A549 (cell line): ENCODE measurements at places on chromosomes 2 and 18.

DNA sequence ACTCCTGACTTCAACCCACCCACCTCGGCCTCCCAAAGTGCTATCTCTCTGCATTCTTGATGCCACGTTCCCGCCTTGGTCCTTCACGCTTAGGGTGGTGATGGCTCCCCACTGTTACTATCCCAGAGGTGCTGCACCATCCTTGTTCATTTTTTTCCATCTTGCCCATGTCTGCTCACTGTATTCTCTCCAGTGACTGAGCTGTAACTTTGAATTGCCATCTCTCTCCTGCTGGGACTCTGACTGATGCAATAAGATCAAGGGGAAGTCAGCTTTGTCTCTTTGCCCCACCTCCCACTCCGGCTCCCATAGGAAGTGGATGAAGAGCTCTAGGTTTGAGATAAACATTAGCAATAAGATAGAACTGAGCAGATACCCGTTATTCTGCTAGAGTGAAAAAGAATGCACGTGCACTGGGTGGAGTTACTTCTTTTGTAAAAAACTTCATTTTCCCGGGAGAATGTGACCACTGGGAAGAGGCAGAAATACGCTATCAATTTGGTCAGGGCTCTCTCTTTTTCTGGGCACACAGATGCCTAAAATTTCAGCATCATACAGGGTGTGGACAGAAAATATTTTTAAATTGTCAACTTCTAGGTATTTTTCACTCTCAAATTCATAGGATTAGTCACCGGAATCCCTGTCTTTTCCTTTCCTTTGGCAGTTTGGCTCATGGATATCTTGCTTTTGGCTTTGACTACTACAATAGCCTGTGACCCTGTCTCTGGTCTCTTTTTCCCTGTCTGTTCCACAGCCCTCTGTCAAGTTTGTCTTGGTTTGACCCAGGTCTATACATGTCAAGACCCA is 105.4 kb downstream of the POLR1A start:
- DNase-seq = no peak

DNA sequence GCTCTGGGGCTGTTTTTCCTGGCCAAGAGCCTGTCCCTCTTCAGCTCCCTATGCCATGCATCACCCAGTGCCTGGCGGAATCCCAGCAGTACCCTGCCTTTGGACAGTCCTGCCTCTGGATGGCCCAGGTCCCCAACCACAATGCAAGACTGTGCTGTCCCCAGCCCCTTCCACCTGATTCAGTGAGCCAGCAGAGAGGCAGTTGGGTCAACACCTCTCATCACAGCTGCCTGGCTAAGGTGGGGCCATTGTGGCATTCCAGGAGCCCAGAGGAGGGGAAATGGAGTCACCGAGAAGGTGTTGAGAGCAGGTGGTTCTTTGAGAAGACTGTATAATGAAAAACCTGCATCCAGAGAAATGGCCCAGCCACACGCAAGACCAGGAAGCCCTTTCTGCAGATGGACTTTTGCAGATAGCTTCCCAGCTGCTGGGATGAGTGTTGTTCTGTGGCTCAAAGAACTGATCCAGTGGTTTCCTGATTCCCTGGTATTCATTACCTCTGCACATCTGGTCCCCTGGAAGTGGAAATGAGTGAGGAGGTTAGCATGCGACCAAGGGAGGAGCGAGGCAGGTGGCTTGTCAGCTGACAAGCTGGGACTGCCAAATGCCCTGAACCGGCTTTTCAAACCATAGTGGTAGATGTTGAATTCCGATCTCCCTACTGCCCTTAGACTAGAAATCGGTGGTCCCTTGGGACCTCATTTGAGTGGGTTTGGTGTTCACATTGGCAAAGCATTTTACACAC is 1.7 kb upstream of the ASPRV1 start:
- no peak for DNase-seq

DNA sequence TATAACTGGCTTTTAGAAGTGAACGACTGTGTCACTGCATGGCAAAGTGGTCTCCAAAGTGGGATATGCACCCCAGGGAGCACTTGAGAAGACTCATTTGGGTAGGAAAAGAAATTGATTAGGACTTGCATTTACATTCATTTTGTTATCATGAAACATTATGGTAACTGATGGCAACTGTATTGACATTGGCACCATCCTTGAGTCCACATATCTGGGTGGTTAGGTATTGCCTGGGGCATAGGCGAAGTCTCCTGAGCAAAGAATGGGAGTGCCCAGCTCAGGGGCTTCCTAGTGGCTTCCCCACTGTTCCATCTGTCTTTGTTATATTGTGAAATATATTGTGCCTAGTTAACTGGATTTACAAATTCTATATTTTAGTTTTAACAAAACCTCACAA is 29.2 kb downstream of the SPATS2L start:
- peak; percentile 11 for DNase-seq

DNA sequence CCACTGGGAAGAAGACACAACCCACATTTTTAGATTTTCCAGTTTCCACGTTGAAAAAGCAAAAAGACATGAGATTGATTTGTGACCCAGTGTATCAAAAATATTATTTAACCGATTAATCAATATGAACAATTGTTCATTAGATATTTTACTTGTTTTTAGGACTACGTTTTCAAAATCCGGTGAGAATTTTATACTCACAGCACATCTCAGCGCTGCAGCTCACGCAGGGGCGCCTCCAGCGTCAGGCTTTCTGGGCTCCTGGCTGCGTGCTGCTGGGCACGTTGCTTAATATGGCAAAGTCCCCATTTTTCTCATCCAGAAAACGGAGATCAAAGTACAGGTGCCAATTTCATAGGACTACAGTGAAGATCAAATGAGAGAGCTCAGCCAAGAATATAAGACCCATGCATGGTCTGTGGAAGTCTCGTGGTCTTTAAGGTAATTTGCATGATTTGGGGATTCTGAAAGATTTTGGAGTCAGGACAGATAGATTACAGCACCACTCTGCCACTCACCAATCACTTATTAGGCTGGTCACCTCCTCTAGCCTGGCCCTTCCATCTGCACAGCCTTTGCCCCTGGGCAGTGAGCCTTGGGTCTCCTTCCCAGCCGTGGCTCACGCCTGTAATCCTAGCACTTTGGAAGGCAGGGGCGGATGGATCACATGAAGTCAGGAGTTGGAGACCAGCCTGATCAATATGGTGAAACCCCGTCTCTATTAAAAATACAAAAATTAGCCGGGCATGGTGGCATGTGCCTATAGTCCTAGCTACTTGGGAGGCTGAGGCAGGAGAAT is 36.2 kb downstream of the PTPN18 start:
- no peak for DNase-seq

- no peak for DNase-seq
Measured at GRCh38 chr18:11309172-11309571, 159.8 kb upstream of the PIEZO2 start.

DNA sequence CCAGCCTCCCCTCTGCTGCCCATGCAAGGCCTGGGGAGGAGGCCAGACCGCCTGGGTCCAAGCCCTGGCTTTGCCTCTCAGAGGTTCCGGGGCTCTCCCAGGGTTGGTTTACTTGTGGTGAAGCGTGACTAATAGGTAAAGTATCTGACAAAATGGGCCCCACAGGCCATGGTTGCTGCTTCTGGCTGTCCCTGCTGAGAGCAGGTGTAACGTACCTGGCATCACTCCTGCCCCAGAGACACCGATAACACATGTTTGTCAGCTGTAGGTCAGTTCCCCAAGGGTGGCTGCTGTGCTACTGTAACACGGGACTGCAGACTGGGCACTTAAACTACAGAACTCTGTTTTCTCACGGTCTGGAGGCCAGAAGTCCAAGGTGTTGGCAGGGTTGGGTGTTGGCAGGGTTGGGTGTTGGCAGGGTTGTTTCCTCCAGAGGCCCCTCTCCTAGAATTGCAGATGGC is 34.1 kb downstream of the ODC1 start:
- no peak for DNase-seq

- no peak for DNase-seq
Measured at GRCh38 chr2:611519-611918, 65.7 kb downstream of the TMEM18 start.

DNA sequence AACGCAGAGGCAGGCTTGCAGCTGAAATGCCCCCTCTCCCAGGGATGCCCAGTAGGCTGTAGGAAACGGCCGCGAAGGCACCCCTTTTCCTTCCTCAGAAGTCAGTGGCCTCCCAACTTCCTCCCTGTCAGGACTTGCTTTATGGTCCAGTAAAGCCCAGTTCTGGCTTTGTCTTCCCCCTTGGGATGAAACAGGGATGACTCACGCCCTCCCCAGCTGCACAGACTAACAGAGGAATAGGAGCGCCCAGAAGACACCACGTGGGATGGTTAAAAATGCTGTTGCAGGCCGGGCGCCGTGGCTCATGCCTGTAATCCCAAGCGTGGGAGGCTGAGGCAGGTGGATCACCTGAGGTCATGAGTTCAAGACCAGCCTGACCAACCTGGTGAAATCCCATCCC is 6.9 kb downstream of the CREG2 start:
- no peak for DNase-seq

DNA sequence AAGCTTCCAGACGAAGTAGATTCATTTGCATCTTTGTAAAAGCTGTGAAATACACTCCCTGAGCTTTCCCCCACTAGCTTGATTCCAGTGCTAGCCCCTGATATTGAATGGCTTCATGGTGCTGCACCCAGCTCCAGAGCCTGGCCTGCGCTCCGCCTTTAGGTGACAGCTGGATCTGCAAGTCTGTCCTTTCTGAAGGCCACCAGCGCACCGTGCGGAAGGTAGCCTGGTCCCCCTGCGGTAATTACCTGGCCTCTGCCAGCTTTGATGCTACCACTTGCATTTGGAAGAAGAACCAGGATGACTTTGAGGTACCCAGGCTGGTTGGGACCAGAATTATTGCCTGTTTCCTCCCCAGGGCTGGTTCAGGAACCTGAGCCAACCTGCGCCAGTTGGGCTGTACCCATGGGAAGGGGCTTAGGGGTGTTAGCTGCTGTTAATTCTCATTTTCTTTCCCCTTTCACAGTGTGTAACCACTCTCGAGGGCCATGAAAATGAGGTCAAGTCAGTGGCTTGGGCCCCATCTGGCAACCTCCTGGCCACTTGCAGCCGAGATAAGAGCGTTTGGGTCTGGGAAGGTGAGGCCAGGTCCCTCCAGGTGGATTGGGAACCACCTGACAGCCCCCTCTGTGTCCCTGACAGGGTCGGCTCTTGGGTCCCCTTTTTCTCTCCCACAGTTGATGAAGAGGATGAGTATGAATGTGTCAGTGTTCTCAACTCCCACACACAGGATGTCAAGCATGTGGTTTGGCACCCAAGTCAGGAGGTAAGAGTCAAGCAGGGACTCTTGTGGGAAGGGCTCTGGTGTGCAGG is 1.3 kb downstream of the CIAO1 start:
- DNase-seq = peak; percentile 66

- DNase-seq = no peak
Measured at GRCh38 chr18:21864386-21864785, 123.8 kb downstream of the MIB1 start.

DNA sequence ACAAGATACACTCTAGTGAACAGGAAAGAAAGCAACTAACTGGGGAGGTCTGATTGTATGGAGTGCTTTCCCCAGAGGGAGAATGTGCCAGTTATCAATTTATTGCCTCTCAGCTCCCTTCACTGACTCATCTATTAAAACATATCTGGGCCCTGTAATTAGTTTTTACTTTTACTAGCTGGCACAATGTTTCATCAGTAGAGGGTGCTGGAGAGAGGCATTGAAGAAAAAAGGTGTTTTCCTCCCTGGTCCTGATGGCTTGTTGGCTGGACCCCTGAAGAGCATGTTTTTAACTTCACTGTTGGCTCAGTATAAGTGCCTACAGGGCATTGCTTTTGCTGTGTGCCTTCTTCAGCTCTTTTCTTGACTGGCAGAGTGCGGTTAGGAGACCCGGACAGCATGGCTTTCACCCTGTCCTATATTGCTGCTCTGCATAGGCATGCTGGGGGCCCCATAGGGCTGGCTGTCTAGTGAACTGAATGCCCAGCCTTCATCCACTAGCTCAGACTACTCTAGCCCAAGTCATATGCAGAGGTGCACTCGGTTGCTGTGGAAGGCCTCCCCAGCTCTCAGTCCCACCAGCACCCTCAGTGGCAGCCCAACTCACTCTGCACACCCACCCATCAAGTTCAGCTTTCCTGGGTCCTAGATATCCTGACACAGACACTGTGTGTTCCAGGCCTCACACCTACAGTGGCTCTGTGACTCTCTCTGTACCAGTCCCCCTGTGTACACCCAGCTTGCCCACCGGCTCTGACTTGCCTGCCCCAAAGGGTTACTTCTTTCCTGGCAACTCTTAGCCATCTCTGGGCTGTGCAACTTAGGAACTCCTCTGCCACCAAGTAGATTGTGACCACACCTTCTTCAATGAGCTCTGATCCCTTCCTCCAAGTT is 62.3 kb upstream of the ACYP2 start:
- DNase-seq = no peak

- no peak for DNase-seq
Measured at GRCh38 chr2:63789338-63790020, 52.2 kb upstream of the UGP2 start.

DNA sequence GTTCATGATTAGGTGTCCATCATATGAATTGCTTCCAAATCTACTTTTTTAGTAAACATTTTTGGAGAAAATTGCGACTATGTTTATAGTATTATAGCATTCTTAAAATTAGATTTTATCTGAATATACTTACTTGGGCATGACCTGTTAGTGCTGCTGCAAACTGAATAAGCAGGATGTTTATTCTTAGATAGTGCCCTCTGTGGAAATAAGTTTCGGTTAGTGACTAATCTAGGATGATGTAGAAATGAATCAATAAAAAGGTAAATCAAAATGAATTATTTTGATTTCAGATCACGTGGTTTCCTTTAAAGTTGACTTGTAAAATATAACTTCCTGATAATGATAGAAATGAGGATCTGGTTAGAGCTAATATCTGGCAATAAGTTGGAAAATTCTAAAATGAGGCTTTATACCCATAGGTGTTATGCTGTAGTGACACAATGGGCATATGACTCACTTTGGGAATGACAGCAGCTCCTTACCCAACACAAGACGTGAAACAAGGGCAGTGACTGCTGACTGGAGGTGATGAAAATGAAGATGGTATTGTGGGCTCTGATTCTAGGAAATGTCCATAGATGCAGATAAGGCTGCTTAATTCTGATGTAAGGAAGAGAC is 165.8 kb upstream of the TCF4 start:
- peak; percentile 4 for DNase-seq

DNA sequence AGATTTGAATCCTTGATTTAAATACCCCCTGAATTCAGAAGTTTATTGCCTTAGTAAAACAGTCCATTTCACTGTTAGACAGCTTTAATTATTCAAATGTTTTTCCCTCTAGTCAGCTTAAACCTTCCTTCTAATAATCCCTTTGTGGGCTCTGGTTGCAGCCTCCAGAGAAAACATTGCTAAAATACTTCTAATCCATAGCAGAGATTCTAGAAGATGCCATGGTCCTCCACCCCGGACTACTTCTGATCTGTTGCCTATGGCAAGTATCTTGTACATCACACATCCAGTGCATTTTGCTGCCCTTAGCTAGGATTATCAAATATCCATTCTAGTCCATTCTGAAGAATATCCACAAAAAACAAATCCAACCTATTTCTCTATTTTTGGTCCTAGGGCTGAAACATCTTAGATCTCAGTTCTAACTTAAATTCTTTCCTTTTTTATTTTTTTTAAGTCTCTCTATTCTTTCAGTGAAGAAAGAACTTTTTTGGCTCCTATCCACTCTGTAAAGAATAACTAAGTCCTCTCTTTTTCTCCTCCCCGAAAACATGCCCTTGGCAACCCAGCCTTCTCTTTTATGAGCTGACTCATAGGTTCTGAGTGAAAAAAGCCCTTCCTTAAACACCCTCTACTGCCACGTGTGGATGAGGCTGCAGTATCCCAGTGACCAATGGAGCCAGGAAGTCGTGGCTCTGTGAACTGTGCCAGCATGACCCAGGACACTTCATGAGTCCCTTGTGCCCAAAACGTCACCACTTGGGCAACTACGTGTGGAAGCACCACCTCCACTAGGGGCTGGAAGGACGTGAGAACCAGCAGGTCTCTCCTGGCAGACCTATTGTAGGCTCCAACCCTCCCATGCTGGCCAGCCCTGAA is 349.8 kb downstream of the TNS1 start:
- peak; percentile 91 for DNase-seq

GRCh38 chr2:199019898-199020507 is 437.7 kb downstream of the SATB2 start:
- DNase-seq = peak; percentile 32
